Stimulated activated CD4-positive, alpha-beta T cell treated with anti-CD3 and anti-CD28 coated beads, Interleukin-4, amount 100 ng/mL, for 24 hours (primary cell): ENCODE measurements at places on chromosomes 5 and 9.

- no peak for DNase-seq
Observed at GRCh38 chr9:135075234-135076142, 12.0 kb upstream of the OLFM1 start.

- no peak for DNase-seq
Observed at GRCh38 chr5:52757527-52757926, 30.2 kb upstream of the ITGA1 start.

DNA sequence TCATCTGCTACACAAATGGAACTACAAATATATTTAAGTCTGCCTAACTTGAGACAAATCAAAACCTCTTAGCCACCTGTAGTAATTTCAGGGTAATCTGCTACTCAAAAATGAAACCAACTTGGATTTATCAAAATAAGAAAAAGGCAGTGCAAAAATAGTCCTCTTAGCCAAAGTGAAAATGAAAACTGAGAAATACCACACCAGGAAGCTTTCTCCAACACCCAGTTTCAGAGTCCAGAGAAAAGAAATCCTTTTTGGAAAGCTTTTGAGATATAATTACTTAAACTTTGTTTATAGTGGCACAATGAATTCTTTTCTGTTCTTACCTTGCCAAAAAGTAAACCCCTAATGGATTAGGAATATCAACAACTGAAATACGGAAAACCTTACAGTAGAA is 990.4 kb downstream of the EFNA5 start:
- DNase-seq, result no peak

- DNase-seq, result peak; percentile 8
Observed at GRCh38 chr9:115004545-115004944, 74.2 kb upstream of the TNFSF8 start.

DNA sequence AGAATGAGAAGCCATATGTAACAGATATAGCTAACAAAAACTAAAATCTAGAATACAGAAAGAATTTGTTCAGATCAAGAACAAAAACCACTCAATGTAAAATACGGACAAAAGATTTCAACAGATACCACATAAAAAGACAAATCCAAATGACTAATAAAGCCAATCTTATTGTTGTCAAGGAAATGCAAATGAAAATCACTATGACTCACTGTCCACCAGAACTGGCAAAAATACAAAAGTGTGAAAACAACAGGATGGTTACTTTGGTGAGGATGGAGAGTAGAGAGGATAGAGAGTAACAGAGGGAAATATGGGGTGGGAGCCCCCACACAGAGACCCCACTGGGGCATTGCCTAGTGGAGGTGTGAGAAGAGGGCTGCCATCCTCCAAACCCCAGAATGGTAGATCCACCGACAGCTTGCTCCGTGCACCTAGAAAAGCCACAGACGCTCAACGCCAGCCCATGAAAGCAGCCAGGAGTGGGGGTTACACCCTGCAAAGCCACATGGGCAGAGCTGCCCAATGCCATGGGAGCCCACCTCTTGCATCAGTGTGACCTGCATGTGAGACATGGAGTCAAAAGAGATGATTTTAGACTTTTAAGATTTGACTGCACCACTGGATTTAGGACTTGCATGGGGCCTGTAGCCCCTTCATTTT is 15.2 kb upstream of the RHOBTB3 start:
- DNase-seq, result no peak

DNA sequence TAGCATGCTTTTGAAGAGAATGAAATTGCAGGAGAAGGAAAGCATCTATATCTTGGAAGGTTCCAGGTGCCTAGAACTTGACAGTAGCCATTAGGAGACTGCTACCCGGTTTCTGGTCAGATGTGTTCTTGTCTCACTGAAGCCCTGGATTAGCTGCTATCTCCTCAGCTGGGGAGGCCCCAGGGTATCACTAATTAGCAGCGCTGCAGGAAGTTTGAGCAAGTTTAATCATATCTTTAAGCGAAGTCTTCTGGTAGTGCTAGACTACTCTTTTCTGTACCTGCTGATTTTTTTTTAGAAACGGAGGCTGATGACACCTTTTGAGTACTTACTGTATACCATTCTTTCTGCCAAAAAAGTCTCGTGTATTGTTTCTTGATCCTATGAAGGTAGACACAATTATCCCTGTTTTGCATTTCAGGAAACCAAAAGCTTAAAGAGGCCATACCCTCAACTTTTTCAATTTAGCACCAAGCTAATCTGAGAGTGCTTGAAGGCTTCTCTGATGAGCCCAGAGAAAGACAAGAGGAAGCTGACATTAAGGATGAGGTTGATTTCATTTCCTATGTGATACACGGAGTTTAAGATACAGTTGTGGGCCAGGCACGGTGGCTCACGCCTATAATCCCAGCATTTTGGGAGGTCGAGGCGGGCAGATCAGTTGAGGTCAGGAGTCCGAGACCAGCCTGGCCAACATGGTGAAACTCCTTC is 201.3 kb downstream of the ARHGAP26 start:
- DNase-seq, result no peak

DNA sequence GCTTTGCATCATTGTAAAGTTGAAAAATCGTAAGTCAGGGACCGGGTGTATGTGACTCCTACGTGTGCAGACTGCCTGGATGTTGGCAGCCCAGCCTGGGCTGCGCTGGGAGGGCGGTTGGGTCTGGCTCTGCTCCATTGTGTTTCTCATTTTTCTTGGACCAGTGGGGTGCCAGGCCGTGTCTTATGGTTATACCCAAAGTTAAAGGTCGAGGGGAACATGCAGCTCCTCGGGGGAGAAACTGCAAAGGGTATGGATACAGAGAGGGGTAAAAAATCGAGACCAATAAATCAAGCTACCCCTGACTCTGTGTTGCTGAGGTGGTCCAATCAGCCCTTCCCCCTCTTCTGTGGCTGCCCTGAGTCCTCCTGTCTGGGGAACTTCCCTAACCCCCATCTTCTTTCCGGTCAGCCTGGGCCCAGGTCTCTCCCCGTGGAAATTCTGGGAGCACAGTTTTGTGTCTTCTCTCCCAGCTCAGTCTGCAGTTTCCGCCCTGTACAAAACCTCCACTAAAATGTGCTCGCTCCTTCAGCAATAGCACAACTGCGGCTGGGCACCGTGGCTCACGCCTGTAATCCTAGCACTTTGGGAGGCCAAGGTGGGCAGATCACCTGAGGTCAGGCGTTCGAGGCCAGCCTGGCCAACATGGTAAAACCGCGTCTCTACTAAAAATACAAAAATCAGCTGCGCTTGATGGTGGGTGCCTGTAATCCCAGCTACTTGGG is 34.1 kb upstream of the UNC5A start:
- DNase-seq, result no peak

- no peak for DNase-seq
Observed at GRCh38 chr5:116361171-116361967, 213.3 kb downstream of the SEMA6A start.

- no peak for DNase-seq
Observed at GRCh38 chr9:136396219-136396515, 3.8 kb downstream of the SNAPC4 start.

- DNase-seq, result no peak
Observed at GRCh38 chr9:119961774-119962424, 592.7 kb upstream of the BRINP1 start.

- no peak for DNase-seq
Observed at GRCh38 chr5:25286319-25286718, 641.5 kb upstream of the CDH10 start.

DNA sequence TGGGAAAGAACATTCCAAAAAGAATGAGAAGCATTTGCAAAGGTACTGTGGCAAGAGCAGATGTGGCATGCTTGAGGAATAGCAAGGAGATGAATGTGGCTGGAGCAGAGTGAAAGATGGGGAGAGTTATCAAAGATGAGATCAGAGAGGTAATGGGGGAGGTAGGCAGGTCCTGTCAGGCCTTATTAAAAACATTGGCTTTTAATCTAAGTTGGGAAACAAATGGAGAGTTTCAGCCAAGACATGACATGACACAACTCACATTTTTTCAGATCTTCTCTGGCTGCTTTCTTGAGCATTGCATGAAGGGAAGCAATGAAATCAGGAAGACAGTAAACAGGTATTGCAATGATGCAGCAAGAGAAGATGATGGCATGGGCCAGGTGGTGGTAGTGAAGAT is 120.3 kb downstream of the MUSK start:
- DNase-seq, result no peak

- no peak for DNase-seq
Observed at GRCh38 chr9:17064558-17064957, 70.3 kb upstream of the CNTLN start.

- no peak for DNase-seq
Observed at GRCh38 chr5:105917189-105917588, 1753.5 kb downstream of the EFNA5 start.

GRCh38 chr5:10445352-10445751 is 3.7 kb downstream of the ROPN1L start:
- no peak for DNase-seq

DNA sequence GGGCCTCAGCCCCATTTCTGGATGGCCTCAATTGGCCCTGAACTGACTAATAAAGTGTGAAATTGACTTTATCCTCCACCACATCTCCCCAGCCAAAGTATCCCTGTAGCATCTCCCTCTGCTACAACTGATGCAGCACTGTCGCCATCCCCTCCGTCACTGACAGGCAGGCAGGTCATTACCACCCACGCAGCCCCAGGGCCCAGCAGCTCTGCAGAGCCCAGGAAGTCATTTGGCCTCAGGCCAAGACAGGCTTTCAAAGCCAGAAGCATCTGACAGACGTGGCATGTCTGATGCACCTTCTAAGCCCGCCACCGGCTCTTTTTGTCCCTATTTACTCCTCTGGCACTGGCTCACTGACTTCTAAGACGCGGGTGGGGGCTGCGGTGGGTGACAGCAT is 65.3 kb downstream of the ARHGEF37 start:
- no peak for DNase-seq

DNA sequence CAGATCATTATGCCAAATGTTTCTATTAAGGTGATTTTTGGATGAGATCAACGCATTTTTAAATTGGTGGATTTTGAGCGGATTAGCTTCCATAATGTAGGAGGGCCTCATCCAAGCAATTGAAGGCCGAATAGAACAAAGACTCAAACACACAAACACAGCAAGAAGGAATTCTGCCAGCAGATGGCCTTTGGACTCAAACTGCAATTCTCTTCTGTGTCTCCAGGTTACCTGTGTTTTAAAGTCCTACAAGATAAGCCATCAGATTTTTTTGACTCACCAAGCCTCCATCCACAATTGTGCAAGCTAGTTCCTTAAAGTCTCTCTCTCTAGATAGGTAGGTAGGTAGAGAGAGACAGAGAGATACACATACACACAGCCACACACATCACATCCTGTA is 25.5 kb downstream of the CDH6 start:
- no peak for DNase-seq

DNA sequence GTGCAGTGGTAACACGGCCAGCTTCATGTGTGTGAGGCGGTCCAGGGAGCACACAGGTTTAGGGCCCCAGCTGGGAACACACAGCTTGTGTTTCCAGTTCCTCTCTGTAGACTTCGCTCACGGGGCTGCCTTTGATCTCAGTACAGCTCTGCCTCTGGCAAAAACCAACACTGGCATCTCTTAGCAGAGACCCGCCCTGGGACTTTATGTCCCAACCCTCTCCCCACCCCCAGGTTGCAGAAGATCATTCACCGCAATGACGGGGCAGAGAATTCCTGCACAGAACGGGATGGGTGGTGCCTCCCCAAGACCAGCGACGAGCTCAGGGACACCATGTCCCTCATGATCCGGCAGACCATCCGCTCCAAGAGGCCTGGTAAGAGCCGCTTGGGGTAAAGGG is 5.2 kb upstream of the CEL start:
- no peak for DNase-seq

DNA sequence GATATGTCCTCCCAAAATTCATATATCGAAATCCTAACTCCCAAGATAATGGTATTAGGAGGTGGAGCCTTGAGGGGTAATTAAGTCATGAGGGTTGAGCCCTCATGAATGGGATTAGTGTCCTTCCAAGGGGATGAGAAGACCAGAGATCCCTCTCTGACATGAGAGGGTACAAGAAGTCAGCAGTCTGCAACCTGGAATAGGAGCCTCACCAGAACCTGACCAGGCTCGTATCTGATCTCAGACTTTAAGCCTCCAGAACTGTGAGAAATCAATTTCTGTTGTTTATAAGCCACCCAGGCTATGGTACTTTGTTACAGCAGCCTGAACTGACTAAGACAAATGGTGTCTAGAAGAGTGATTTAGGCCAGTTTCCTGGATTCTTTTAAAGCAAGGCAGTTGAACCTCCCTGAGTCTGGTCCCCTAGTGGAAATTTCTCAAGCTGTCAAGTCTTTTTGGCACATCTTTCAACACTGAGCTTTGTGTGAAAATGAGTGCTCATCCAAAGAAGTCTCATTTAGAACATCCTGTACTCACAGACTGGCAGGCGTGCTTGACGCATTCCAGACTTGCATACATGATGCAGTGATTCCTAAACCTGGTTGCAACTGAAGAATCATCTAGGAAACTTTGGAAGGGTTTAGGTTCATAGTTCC is 254.8 kb upstream of the PPP1R2B start:
- DNase-seq, result no peak

DNA sequence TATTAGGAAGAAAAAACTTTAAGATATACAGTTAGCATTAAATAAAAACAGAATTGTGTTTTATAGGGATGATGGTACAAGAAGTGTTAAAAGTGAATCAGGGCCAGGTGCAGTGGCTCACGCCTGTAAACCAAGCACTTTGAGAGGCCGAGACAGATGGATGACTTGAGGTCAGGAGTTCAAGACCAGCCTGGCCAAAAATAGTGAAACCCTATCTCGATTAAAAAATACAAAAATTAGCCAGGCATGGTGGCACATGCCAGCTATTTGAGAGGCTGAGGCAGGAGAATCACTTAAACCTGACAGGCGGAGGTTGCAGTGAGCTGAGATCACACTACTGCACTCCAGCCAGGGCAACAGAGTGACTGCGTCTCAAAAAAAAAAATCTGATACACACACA is 282.9 kb upstream of the ATP10B start:
- no peak for DNase-seq

DNA sequence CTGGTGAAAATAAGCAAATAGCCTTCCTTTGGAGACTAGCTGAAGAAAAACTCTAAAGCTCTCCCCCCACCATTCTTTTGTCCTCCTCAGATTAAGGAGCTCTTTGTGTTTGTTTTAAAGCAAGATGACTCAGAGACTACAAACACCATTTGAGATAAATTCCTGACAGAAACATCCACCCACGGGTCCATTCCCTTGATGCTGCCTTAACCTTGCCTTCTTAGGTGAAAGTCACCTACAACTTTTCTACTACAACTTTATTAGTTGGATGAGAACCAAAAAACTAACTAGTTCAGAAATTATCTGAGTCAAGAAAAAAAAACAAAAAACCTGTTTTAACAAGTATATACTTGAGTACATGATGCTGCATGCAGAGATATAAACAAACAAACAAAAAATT is 831.1 kb downstream of the NR2F1-AS1 start:
- DNase-seq, result no peak
